ENCODE measurements at places on chromosomes 5 and 9.

- DNase-seq, result no peak
Measured at GRCh38 chr5:91048073-91048472, 335.0 kb downstream of the ARRDC3 start.

DNA sequence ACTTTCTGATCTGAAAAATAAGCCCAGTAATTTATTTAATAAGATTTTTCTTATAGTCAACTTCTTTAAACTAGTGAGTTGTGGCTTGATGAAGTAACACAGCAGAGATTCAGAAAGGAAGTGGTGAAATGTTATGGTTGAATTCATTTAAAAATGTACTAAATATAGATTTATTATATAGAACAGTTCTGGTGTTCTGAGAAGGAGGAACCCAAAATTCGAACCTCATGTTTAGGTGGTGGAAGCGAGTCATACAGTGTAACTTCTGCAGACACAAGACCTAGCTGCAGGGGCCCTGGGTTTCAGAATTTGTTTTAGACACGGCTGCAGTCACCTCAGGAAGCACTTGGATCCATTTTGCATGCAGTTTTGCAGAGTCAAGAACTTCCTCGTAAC is 188.2 kb downstream of the TRIO start:
- DNase-seq, result no peak

- no peak for DNase-seq
Measured at GRCh38 chr5:131324303-131324702, 60.5 kb downstream of the CDC42SE2 start.

GRCh38 chr9:124344291-124345050 is 70.8 kb downstream of the PSMB7 start:
- DNase-seq, result no peak
